ENCODE measurements at places on chromosomes 6 and 20.

DNA sequence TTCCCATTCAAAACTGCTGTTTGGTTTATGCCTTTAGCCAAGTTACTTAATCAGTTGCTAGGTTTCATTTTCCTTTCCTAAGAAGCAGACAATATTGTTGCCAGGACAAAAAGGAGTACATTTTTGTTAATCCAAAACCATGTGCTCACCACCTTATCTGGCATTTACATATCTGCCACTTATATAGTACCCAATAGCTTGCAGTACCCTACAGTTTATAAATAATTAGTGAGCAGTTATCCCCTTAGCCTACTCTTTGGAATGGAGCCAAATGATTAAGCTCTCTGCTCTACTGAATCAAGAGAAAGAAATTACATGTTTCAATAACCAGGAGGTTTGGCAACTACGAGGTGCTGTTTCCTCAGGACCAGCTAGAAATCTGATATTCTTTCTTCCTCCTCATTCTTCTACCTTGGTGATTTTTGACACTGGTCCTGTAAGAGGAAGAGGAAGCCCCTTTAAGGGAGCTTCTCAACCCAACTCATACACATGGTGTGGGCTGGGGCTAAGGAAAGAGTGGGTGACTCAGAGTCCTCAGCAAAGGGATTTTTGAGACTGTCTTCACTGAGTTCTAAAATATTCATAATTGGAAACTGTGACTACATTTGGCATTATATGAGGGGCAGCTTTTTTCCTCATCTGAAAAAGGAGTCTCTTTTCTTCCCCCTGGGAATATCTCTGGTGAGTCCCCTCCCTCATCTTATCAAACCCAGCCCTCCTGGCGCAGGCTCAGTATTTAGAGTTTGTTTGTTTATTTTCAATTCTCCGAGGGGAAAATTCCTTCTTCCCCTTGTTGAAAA is 1.5 kb downstream of the ZNFX1 start:
- peak; percentile 74 for DNase-seq

DNA sequence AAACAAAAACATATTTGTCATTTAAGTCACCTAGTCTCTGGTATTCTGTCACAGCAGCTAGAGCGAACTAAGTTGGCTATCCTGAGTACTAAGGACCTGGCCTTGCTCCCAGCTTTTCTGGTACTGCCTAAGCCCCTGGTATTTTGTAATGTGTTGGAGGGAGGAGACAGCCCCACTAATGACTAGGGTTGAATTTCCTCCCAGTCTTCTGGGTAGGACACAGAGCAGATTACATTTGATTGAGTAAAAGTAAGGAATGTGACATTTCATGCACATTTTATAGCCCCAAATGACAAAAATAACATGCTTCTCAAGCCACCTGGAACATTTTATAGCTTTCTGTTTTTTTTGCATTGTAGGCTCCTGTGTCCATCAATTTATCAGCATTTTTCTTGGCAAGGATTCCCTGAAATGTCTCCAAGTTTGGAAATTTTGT is 47.9 kb upstream of the DDR1 start:
- no peak for DNase-seq

GRCh38 chr20:19566226-19566945 is 191.7 kb upstream of the RIN2 start:
- DNase-seq: no peak

- no peak for DNase-seq
Observed at GRCh38 chr6:84648444-84648843, 116.0 kb downstream of the TBX18 start.

DNA sequence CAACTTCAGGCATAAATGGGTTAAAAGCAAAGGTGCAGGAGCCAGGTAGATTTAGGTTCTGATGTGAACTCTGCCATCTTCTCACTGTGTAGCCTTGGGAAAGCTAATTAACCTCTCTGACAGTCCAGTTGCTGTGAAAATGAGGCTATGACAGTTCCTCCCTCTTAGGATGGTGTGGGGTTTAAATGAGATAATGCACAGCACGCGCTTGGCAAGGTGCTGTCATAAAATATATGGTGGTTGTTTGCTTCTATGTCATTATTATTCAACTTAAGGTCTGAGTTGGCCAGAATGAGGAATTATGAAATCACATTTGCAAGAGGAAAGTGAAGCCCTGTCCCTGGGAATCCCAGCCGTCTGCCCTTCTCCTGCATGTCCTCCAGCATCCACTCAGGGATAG is 15.5 kb upstream of the BCAS1 start:
- DNase-seq: no peak

GRCh38 chr6:106253731-106254130 is 71.8 kb downstream of the ATG5 start:
- DNase-seq: no peak

GRCh38 chr6:137893726-137894125 is 26.7 kb downstream of the TNFAIP3 start:
- no peak for DNase-seq

Data from activated CD4-positive, alpha-beta T cell treated with anti-CD3 and anti-CD28 coated beads, Interleukin-2, amount 50 U/mL, for 16 hours (primary cell).